Activated CD8-positive, alpha-beta T cell treated with anti-CD3 and anti-CD28 coated beads, Interleukin-2, amount 10 ng/mL, durations not matched to agents 7 days and 5 days (primary cell): ENCODE measurements at places on chromosomes 6 and 20. TPM values are rescaled to one million over a fixed set of nuclear protein-coding genes. Genes with fewer than 3 reads are reported as not detected.

The MRPL14 gene
- total RNA-seq = 60.9 TPM

The GLP1R gene
- total RNA-seq = not detected

The FBXO5 gene
- total RNA-seq = 73.9 TPM

The CD24 gene
- not detected for total RNA-seq

The ULBP3 gene
- 2.9 TPM for total RNA-seq

The ISM1 gene
- total RNA-seq = 2.9 TPM

DNA sequence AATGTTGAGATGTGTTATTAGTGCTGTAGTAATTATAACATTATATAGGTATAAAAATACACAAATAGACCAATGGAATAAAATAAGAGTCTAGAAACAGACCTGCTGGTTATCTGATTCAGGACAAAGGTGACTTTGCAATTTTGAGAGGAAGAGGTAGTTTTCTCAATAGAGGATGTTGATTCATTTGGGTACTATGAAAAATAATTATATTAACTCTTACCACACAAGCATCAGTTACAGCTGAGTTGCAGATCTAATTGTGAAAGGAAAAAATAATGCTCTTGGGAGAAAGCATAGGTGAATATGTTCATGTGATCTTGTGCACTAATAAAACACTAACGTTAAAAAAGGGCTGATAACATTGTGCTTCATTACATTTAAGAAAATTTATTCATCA is 103.0 kb downstream of the BCKDHB start:
- H3K4me1 ChIP-seq = no peaks in the 10 kb centered on the region
- H3K36me3 ChIP-seq = no peaks in the 10 kb centered on the region
- no peak overlapping the region for H3K4me3 ChIP-seq
- H3K27ac ChIP-seq = no peak overlapping the region
- no peaks in the 10 kb centered on the region for H3K27me3 ChIP-seq

- no peaks in the 10 kb centered on the region for H3K4me1 ChIP-seq
- H3K27me3 ChIP-seq = peaks cover 2% of the 10 kb centered on the region
- no peak for DNase-seq
- H3K27ac ChIP-seq = no peak overlapping the region
Measured at GRCh38 chr6:117306227-117306790, 41.0 kb downstream of the VGLL2 start.

GRCh38 chr6:156699017-156699421 is 78.2 kb upstream of the ARID1B start:
- H3K27me3 ChIP-seq = peaks cover 11% of the 10 kb centered on the region
- H3K4me3 ChIP-seq = no peak overlapping the region
- no peaks in the 10 kb centered on the region for H3K36me3 ChIP-seq
- H3K27ac ChIP-seq = no peak overlapping the region
- peaks cover 7% of the 10 kb centered on the region for H3K4me1 ChIP-seq

DNA sequence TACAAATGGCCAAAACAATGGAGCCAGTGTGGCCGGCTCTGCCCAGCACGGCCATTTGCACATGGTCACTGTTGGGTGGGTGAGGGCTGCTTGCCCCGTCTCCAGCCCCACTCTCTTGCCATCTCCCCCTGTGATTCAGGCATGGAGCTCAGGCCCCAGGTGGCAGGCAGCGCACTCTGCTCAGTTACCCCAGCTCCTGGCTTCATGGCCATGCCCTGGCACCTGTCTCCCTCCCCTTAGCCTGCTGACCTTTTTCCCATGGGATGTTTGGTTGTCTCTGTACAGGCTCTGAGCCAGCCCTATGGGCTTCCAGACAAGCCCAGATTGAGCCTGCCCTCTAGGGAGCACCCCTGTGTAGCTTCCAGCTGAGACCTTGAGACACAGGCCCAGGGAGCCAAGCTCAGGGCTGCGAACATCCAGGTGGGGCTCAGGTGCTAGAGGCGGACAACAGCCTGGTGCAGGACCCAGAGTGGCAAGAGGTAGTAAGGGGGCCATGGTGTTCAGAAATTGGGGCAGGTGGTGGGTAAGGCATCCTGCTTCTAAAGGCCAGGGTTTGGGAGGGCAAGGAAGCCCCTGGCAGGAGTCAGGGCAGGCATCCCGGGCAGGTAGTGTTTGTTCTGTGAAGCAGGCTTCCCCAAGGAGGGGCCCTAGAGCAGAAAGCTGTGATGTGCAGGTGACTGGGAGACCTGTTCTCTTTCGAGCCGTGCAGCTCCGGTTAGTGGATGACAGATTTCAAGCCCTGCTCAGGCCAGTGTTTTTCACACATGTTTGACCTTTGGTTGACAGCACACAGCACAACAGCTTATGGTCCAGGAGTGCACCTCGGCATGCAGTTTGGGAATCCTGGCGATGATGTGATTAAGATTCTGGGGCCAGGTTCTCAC is 17.7 kb downstream of the SYNJ2 start:
- H3K36me3 ChIP-seq = peaks cover 10% of the 10 kb centered on the region
- no peak overlapping the region for H3K27ac ChIP-seq
- H3K4me3 ChIP-seq = no peak overlapping the region
- H3K27me3 ChIP-seq = no peaks in the 10 kb centered on the region
- peaks cover 29% of the 10 kb centered on the region for H3K4me1 ChIP-seq

GRCh38 chr20:53996584-53997486 is 73.6 kb downstream of the BCAS1 start:
- H3K27me3 ChIP-seq = peaks cover 19% of the 10 kb centered on the region
- no peak for DNase-seq
- H3K4me3 ChIP-seq = no peak overlapping the region
- H3K27ac ChIP-seq = no peak overlapping the region
- no peaks in the 10 kb centered on the region for H3K4me1 ChIP-seq

DNA sequence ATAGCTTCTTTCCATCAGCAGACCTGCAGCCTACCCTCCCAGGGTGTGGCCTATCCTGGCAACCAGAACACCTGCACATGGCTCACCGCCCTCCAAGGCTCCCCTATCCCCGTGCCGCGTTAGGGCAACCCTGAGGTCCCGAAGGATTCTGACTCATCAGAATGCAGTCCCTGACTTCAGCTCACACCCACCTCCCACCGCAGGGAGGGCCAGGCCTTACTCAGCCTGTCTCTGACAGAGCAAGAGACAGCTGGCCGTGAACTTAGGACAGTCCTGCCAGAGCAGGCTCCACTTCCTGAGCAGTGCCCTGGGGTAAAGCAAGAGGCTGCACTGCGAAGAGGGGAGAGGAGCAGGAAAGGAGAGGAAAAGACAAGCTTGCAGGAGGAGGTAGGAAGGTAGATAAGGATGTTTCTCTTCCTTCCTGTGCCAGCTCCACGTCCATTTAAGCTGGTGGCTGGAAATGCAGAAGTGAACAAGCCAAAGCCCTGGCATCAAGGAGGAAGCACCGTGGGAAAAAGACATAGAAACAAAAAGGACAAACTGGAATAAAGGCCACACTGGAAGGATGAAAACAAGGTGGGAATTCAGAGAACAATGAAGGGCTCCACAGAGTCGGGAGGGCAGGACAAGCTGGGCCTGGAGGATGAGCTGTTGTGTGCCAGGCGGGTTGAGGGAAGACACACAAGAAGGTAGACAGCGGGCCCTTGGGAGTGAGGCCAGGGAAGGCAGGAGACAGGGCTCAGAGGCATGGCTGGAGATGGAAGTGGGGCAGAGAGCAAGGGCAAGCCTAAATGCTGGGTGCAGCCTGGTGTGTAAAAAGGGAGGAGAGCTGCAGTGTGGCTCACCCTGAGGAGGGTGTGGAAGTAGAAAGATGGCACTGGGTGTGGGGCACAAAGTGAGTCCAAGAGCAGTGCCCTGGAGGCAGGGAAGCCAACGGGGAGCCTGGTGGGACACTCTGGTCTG is 102.7 kb downstream of the SLC23A2 start:
- peaks cover 16% of the 10 kb centered on the region for H3K36me3 ChIP-seq
- no peaks in the 10 kb centered on the region for H3K27me3 ChIP-seq
- H3K4me1 ChIP-seq = peaks cover 8% of the 10 kb centered on the region
- peak overlapping the region; percentile 50 for H3K27ac ChIP-seq
- no peak overlapping the region for H3K4me3 ChIP-seq

GRCh38 chr20:53736122-53736756 is 142.6 kb upstream of the ZNF217 start:
- H3K36me3 ChIP-seq = peaks cover 3% of the 10 kb centered on the region
- H3K27ac ChIP-seq = peak overlapping the region; percentile 91
- H3K4me3 ChIP-seq = peak overlapping the region; percentile 61
- no peaks in the 10 kb centered on the region for H3K27me3 ChIP-seq
- DNase-seq = no peak
- peaks cover 61% of the 10 kb centered on the region for H3K4me1 ChIP-seq

DNA sequence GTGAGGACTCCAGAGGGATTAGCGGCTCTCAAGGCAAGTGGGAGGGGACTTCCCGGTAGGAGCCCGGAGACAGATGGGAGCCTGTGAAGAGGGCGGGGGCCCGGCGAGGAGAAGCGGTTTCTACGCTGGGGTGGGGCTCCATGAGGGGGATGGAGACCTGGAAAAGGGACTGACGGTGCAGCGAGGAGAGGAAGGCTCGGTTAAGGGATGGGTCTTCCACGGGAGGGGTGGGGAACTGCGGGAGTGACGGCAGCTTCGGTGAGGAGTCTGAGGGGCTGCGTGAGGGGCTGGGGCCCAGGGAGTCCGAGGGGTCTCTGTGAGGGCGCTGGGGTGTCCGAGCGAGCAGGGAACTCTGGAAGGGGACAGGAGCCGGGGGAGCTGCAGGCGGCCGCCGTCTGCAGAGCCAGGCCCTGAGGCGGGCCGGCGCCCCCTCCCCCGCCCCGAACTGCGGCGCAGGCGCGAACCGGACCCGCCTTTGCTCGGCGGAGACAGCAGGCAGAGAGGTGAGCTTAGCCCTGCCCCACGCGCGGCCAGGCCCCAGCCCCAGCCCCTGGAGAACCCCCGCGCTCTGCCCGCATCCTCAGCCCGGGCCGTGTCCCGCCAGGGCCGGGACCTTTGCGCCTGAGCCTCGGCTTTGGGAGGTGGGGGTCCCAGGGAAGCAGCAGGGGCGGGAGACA is at the start of gene NRSN2:
TSS of gene NRSN2 (plus strand) at position 472 of the 677 bp plus-strand sequence. CDS start 2,533 bp downstream, outside the sequence.
- no peak for DNase-seq
- H3K27ac ChIP-seq = peak within 1 kb of the TSS; percentile 77
- H3K4me1 ChIP-seq = peaks cover 24% of the 10 kb centered on the region
- peak within 1 kb of the TSS; percentile 81 for H3K4me3 ChIP-seq
- H3K27me3 ChIP-seq = peaks cover 6% of the 10 kb centered on the region
- peaks cover 2% of the 10 kb centered on the region for H3K36me3 ChIP-seq

DNA sequence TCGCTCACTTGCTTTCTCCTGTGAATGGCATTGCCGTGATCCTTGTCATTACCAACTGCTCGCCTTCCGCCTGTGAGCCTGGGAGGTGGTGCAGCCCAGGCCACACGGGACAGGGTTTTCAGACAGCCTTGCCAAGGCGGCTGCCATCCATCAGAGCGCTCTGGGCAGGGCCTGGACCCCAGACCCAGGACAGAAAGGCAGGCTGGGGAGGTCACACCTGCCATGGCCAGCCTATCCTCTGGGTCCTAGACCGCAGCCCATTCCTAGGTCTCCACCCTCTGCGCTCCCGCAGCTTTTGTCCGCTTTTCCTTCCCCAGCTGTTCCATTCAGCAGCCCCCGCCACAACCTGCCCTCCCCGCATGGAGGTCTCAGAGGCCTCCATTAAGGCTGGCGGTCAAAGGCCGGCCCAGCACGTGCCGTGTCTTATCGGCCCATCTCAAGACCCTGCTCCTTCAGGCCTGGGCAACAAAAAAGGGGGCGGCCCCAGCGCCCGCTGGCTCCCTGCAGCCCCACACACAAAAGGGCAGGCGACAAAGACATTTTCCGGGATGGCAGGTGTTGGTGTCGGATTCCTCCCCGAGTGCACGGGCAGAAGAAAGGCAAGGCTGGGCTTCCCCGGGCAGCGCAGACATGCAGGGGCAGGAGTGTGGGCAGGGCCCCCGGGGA is 28.1 kb downstream of the INSM1 start:
- H3K4me1 ChIP-seq = no peaks in the 10 kb centered on the region
- no peak for DNase-seq
- no peaks in the 10 kb centered on the region for H3K27me3 ChIP-seq
- H3K36me3 ChIP-seq = no peaks in the 10 kb centered on the region
- no peak overlapping the region for H3K27ac ChIP-seq

DNA sequence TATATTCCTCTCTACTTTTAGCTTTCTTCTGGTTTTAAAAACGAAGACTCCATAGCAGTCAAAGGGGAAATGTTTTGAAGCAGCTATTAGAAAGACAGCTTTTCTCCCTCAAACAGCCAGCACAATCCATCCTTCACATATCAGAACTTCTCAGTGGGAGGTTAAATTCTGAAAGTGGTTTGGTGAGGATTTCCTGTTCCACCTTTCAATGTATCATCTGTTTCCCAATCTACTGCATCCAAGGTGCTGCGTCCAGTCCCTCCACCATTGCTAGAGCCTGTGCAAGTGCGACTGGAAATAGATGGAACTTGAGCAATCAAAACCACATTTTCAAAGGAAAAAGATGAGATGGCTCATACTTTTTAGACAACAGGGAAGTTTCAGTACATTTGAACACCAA is 508.3 kb upstream of the ARID1B start:
- no peaks in the 10 kb centered on the region for H3K36me3 ChIP-seq
- H3K27ac ChIP-seq = no peak overlapping the region
- no peak overlapping the region for H3K4me3 ChIP-seq

DNA sequence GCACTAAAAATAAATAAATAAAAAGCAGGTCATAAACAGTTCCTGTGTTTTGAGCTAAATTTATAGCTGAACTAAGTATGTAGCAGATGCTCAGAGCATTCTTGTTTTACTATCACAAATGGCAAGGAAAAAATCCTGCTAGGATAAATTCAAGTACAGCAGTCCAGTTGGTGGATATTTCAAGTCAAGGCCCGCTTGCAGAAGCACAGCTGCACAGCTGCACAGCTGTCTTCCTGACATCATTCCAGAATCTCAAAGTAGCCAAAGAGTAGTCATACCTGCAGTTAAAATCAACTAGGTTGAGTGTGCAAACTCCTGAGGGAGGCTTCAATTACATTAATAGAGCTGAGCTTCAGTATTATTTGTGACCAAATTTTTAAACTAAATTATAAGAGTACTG is 297.7 kb upstream of the MANEA start:
- no peak overlapping the region for H3K27ac ChIP-seq
- H3K36me3 ChIP-seq = no peaks in the 10 kb centered on the region
- no peak for DNase-seq

GRCh38 chr6:112205427-112206109 is 48.8 kb downstream of the LAMA4 start:
- no peak for DNase-seq
- no peak overlapping the region for H3K4me3 ChIP-seq
- peaks cover 40% of the 10 kb centered on the region for H3K27me3 ChIP-seq

DNA sequence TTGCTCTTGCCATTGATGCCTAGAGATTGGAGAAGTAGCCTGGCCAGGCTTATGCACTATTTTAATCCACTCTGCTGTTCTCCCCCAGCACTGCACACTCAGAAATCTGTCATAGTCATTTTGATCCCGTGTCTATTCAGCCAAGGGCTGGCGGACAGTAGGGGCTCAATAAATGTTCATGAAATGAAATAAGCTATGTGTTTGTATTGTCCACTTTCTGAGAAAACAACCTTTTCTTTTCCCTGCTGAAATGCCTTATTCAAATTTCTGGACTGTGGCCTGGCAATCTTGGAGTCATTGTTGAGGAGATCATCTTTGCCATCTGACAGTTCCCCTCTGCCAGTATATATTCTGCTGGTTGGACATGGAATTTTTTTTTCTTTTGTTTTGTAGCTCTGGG is 550.4 kb upstream of the MAP3K7 start:
- H3K4me3 ChIP-seq = no peak overlapping the region
- no peak overlapping the region for H3K27ac ChIP-seq
- no peaks in the 10 kb centered on the region for H3K27me3 ChIP-seq
- no peaks in the 10 kb centered on the region for H3K4me1 ChIP-seq

- no peak for DNase-seq
- peaks cover 2% of the 10 kb centered on the region for H3K4me1 ChIP-seq
Measured at GRCh38 chr6:24788031-24788665, 10.6 kb downstream of the ARMH2 start.
